ENCODE measurements at places on chromosomes 6 and 20. TPM values are rescaled to one million over a fixed set of nuclear protein-coding genes. Genes with fewer than 3 reads are reported as not detected.
A peak's percentile ranks its signal among the peaks of the same experiment; 100 is the strongest.

TCF21 gene
- total RNA-seq, result not detected

MUC22 gene
- not detected for total RNA-seq

- DNase-seq, result peak; percentile 19
These were observed 69.7 kb upstream of the ADGRF4 start for GRCh38 chr6:47628448-47629272.

DNA sequence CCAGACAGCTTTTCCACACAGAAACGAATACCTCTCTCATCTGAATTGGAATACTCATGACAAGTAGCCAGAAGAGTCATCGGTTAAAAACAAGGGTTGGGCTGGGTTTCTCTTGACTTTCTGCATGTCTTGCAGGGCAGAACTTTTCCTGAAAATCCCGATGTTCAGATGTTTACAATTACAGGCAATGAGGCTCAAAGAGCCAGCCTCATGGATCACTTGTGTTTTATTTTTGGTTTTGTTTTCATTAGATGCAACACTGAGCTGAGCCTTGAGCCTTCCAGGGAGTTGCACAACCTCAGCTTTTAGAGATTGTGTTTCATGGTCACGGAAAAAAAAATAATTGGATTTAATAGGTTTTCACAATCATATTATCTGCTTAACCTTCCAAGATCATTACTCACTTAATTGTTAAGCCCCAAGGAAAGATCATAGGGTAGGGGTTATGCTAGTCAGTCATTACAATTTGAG, 288.1 kb upstream of the PRDM1 start:
- peak; percentile 33 for DNase-seq

MMP24OS gene
- total RNA-seq, result 26.2 TPM

DNA sequence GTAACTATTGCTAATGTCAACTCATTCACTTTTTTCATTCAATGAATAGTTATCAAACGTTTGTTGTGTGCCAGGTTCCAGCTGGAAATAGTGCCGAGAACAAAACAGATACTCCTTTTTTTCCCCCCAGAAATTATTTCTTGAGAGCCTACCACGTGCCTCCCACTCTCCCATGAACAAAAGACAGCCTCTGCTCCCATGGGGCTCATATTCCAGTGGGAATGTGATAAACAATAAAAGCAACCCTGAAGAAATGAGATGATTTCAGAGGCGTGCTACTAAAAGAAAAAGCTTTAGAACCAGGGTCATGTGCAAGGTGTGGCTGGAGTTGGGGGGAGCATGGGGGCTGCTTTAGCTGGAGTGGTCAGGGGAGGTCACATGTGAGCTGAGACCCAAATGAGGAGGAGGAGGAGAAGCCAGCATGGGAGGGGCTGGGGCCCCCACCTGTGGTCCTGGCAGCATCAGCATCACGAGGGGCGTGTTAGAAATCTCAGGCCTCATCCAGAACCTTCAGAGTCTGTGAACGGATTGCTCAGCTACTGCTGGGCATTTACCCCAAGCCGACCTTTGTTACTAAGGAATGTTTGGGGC, 157.4 kb downstream of the EYA2 start:
- DNase-seq, result peak; percentile 31

DNMT3B gene
- 3.8 TPM for total RNA-seq

LPA gene
- total RNA-seq, result not detected

DNA sequence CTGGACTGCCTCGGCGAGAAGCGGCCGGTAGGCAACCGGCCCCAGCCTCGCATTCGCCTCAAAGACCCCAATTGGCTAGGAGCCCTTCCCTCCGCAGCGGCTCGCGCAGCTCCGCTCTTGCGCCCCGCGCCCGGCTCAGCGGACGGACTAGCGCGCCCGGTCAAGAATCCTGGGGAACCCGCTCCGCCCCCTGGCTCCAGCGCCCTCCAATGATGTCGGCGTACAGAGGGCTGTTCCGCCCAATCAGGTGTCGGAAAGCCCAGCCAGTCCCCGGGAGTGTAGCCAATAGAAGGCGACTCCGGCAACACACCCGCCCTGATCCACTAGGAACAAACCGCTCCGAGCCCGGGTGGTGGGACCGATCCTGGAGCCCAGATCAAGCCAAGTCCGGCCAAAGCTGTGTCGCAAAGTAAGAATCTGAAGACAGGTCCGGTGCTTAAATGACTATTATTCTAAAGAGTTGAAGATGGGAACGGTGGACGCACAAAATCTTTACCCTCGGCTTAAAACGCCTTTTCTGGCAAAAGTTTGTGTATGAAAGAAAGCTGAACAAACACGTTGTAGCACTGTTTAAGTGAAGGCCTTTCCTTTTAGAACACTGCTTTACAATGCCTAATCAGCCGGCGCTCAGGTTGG, 132.2 kb downstream of the OGFRL1 start:
- DNase-seq, result peak; percentile 93

- DNase-seq, result peak; percentile 64
These were observed 185.8 kb upstream of the RAB32 start for GRCh38 chr6:146357578-146358430.

- no peak for DNase-seq
These were observed 231.0 kb downstream of the QKI start for GRCh38 chr6:163645560-163645959.

GRCh38 chr6:154276810-154277628, 79.6 kb downstream of the IPCEF1 start:
- peak; percentile 55 for DNase-seq

GRCh38 chr6:36104836-36105235, 25.5 kb upstream of the MAPK13 start:
- DNase-seq, result no peak

PROKR2 gene
- total RNA-seq, result not detected

GSTA3 gene
- not detected for total RNA-seq

TNFRSF6B gene
- not detected for total RNA-seq

GRCh38 chr6:36622901-36623546, 28.9 kb downstream of the SRSF3 start:
- no peak for DNase-seq

GRCh38 chr6:12071064-12071615, 59.0 kb downstream of the HIVEP1 start:
- no peak for DNase-seq

- peak; percentile 3 for DNase-seq
These were observed 184.2 kb upstream of the SPTLC3 start for GRCh38 chr20:12824328-12825225.

ZC3H12D gene
- 0.30 TPM for total RNA-seq

NT5E gene
- total RNA-seq, result 26.0 TPM

- DNase-seq, result peak; percentile 10
These were observed 17.1 kb downstream of the IFNGR1 start for GRCh38 chr6:137202078-137202477.

PRSS16 gene
- total RNA-seq, result 0.85 TPM

DNA sequence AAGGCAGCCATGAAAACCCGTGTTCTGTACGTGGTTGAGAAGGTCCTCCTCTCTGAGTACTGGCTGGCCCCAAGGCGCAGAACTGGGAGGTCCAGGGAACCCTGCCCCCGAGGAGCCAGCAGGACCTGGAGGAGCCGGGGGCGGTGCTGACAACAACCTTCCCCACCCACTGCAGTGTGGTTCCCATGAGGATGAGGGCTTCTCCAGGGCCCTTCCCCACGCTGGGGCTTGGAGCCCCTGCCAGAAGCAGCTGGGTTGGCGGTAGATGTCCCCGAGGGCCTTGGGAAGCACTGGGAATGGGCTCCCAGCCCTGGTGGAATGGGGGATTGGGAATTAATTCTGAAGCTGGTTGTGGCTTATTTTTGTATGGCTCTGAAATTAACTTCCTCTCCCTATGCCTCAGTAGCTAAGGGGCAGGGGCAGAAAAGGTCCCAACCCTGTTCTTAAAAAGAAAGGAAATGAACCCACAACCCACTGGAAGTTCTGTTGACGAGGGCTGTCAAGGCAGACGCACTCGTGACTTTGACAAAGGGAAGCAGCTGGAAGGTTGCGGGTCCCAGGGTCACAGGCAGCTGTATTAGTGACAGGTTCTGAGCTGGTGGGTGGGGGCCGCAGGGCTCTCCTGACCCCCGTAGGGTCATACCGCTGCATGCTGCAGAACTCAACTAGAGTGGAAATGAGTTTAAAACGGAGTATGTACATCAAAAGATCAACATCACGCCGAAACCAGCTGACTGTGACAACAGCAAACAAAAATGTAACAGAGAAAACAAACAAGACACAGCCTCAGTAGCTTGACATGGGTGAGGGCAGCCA, 13.9 kb upstream of the HELZ2 start:
- no peak for DNase-seq

GLP1R gene
- not detected for total RNA-seq

GRCh38 chr6:141309295-141309694, 823.4 kb upstream of the GJE1 start:
- peak; percentile 33 for DNase-seq

DNA sequence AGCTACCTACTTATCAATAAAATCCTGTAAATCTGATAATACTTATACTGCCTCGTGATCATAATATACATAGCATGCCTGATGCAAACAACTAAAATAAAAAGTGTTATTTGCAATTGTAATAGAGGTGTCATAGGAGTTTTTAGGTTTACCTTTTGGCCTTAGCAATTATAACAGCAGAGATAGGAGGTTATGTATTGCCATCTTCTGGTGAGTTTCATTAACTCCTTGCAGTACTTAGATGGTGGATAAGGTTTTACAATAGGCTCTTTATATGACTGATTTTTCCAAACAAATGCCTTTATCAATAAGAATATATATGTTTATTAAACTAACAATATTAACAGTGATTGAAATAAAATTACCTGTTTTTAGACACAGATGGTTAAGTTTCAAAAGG, 27.8 kb upstream of the MYCT1 start:
- DNase-seq, result peak; percentile 40

GRCh38 chr6:62614442-62614841, 328.4 kb upstream of the KHDRBS2 start:
- DNase-seq, result no peak

- no peak for DNase-seq
These were observed 90.7 kb downstream of the CDC5L start for GRCh38 chr6:44478158-44478557.

BFSP1 gene
- total RNA-seq, result 7.4 TPM

SPDEF gene
- 0.22 TPM for total RNA-seq

BIRC7 gene
- not detected for total RNA-seq

- no peak for DNase-seq
These were observed 63.6 kb downstream of the EDN1 start for GRCh38 chr6:12353731-12354130.

GRCh38 chr6:118786596-118787453, 107.1 kb upstream of the ASF1A start:
- DNase-seq, result no peak
